ENCODE measurements at places on chromosomes 2 and 18.

DNA sequence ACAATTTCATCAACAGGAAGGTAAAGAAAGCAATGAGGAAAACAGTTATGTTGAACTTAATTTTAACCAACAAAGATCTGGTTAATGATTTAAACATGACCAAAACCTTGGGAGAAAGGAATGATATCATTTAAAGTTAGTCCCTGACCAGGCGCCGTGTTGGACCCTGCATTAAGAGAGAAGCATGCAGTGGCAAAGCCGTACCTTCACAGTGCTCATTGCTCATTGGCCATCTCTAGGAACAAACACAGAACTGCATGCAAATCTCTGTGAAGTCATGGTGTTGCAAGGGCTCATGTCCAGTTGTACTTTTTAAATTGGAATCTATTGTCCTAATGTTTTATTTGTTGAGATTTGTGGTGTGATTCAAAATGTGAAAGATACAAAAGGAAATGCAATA lies 12.0 kb upstream of the SRBD1 start:
- DNase-seq: no peak

- DNase-seq: no peak
Observed at GRCh38 chr18:78861706-78862105, 117.9 kb upstream of the SALL3 start.

DNA sequence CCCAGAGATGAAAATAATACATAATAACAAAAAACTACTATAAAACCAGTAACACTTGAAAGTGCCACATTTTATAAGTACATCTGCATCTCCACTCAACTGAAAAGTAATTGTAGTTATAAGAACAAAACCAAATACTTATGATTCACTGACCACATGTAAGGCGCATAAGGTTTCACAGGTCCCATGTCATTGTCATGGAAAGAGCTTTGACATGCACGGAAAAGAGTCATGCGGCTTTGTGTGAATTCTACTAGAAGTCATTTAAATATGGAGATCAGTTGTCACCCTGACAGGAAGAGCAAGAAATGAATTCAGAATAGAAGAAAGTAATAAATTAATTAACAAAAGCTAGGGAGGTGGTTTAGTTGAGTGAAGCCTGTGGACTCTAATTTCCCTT lies 459.1 kb downstream of the CDH2 start:
- DNase-seq: no peak

- peak; percentile 84 for DNase-seq
Observed at GRCh38 chr2:237923481-237924163, 43.2 kb upstream of the UBE2F start.

DNA sequence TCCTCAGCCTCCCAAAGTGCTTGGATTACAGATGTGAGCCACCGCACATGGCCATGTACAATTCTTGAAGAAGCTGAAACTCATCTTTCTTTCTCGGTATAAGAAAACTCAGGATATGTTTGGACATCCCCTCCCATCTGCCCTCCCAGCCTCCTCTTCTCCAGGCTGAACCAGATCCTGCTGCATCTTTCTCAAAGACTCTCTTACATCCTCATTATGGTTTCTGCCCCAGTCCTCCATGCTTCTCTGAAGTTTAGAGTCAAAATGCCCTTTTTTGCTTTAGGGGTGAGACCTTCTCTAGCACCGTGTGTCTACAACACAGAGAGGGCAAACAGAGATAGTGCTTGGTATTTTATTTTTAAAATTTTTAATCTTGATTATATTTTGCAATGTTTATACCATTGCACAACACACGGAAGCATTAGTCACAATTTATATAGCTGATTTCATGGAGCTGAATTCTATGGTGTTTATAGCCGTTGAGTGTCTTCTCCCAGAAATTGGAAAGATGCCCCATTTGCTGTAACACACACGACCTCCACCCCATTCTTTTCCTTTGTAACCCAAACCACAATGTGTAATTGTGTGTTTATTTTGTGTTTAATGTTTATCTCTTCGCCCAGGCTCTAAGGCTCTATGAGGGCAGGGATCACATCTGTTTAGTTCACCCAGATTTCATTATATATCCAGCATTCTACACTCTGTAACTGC lies 206.0 kb upstream of the TNP1 start:
- DNase-seq: no peak

- no peak for DNase-seq
Observed at GRCh38 chr2:58895857-58896256, 654.7 kb upstream of the FANCL start.

DNA sequence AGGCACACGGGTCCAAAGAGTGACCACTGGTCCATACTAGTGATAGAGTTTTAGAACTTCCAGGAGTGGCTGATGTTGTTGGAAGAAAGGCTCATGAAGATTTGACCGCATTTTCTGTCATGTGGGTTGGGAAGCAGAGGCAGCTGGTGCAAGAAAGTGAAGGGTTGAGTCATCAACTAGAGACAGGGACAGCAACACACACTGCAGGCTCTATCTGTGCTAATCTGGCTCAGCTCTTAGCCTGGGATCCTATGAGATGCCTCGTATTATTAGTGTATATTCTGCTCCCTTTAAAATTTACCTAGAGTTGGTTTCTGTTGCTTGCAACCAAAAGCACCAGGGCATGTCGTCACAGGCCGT lies 2.5 kb upstream of the SH3RF3 start:
- no peak for DNase-seq
